ENCODE measurements at places on chromosomes 7 and 10. TPM values are rescaled to one million over a fixed set of nuclear protein-coding genes. Genes with fewer than 3 reads are reported as not detected.

Gene C10orf105
- total RNA-seq = not detected

Gene GNAT3
- not detected for total RNA-seq

Gene CYP26C1
- not detected for total RNA-seq

Gene ACSM6
- total RNA-seq = not detected

Gene DLX6
- not detected for total RNA-seq

Gene TSPAN12
- total RNA-seq = 29.5 TPM

Gene CUBN
- total RNA-seq = 0.94 TPM

Gene POU6F2
- 1.5 TPM for total RNA-seq

Gene LIPJ
- total RNA-seq = not detected

Gene NME8
- total RNA-seq = not detected

Gene RADIL
- total RNA-seq = 7.7 TPM

Gene GDF2
- not detected for total RNA-seq

Gene NUP205
- 14.3 TPM for total RNA-seq

Gene TAS2R4
- not detected for total RNA-seq

Gene CCL24
- not detected for total RNA-seq

Gene TRPV6
- total RNA-seq = 0.19 TPM

Gene AOAH
- 2.5 TPM for total RNA-seq

Gene TBRG4
- 48.2 TPM for total RNA-seq

Gene GPR15LG
- not detected for total RNA-seq

Gene ADIRF
- 67.8 TPM for total RNA-seq

Gene UTF1
- total RNA-seq = not detected

Gene PLEKHS1
- total RNA-seq = not detected

Gene ITGA8
- 6.4 TPM for total RNA-seq

Gene SMARCD3
- total RNA-seq = 125 TPM

Gene ABCB4
- 4.2 TPM for total RNA-seq

Gene LRRC72
- not detected for total RNA-seq

Gene CYP3A7
- 0.82 TPM for total RNA-seq

Gene PGAM2
- total RNA-seq = 680 TPM

Gene MYL7
- total RNA-seq = 17,339 TPM

Gene PROSER2
- 1.3 TPM for total RNA-seq

Gene LBX1
- total RNA-seq = not detected

Gene VTI1A
- 21.0 TPM for total RNA-seq

Gene GIMAP4
- 22.3 TPM for total RNA-seq

Data from right atrium auricular region (tissue), 2 donors.